ENCODE measurements at places on chromosomes 2 and 18.

- peak; percentile 37 for DNase-seq
Measured at GRCh38 chr2:222915092-222915957, 54.5 kb downstream of the ACSL3 start.

DNA sequence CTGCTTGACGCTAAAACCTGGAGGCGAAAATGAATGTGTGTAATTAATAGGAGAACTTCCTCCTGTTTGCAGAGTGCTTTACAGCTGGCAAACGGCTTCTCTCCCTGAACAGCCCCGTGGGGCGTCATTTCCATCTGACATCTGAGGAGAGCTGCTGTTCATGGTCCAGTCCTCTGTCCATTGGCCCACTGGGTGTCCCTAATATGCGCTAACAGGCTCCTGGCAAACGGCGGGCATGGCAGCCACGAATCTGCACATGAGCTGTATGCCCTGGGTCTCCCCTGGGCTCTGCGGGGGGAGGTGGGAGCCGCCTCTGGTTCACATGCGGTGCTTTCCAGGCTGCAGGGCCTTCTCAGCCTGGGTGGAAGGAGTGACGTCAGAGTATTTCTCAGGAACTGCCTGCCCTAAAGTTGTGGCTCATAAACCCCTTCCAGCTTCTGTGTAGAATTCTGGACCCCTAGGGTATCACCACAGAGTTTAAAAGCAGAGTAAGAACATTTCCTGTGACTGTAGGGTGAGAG lies 73.2 kb downstream of the LRRFIP1 start:
- peak; percentile 82 for DNase-seq

- DNase-seq: no peak
Measured at GRCh38 chr2:177235855-177236437, 23.4 kb downstream of the HNRNPA3 start.

- DNase-seq: no peak
Measured at GRCh38 chr2:22800412-22800811, 584.6 kb upstream of the KLHL29 start.

DNA sequence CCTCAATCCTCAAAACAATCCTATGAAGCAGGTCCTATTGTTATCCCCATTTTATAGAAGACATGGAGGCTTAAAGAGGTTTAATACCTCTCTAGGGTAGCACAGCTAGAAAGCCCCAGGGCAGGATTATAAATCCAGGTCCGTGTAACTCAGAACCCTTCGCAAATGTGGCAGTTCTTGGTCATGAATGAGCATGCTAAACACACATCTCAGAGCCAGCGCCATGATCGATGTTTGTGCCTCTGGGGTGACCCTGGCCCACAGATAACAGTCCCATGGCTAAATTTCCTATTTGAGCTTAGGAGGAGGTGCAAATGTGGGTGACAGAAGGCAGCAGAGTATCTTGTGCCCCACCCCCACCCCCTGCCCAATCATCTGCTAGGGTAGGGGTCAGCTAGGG lies 17.5 kb downstream of the DNMT3A start:
- no peak for DNase-seq

DNA sequence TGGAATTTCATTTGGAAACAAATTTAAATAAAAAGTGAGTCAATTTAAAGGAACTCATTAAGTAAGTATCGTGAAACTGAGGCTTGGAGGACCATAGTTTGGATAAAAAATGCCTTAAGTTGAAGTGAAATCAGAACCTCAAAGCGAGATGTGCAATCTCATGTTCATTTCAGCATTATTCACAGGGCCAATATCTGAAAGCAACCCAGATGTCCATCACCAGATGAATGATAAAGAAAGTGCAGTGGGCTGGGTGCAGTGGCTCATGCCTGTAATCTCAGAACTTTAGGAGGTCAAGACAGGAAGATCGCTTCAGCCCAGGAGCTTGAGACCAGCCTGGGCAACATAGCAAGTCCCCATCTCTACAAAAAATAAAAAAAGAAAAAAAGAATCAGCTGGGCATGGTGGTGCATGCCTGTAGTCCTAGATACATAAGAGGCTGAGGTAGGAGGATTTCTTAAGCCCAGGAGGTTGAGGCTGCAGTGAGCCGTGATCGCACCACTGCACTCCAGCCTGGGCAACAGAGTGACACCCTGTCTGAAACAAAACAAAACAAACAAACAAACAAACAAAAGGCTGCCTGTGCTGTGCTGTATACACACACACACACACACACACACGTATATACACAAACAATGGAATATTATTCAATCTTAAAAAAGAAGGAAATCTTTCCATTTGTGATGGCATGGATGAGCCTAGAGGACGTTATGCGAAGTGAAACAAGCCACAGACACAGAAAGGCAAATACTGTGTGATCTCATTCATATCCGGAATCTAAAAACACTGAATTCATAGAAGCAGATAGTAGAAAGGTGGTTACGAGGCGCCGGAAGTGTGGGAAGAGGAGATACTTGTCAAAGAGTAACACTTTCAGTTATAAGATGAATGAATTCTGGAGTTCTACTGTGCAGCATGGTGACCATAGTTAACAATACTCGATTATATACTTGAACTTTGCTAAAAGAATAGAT lies 14.5 kb downstream of the SH3RF3 start:
- no peak for DNase-seq

DNA sequence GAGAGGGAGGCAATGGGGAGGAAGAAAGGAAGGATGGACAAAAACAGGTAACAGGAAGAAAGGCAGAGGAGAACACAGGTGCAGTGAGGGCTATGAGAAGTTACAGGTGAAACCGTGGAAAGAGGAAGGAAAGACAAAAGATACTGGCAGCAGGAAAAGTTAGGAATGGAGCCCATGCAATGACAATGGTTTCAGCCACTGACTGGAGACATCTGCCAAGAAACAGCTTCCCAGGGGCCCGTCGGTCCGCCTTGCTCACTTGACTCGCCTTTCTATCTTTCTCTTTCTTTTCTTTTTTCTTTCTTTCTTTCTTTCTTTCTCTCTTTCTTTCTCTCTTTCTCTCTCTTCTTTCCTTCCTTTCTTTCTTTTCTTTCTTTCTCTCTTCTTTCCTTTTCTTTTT lies 37.5 kb downstream of the ST8SIA5 start:
- DNase-seq: no peak

DNA sequence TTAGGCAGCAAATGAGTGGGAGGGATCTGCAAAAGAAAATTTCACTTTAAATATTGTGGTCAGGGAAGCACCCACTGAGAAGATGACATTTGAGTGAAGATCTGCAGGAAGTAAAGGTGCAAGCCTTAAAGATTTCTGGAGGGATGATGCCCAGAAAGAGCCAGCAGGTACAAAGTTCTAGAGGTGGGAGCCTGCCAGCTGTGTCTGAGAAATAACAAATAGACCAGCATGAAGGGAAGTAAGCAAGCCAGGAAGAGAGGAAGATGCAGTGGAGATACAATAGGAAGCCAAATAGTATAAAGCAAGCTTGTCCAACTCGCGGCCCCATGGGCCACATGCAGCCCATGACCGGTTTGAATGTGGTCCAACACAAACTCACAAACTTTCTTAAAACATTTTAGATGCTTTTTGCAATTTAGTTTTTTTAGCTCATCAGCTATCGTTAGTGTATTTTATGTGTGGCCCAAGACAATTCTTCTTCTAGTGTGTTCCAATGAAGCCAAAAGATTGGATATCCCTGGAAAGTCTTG lies 489.9 kb downstream of the DCC start:
- DNase-seq: no peak

GRCh38 chr2:45987856-45988255 lies 309.4 kb upstream of the EPAS1 start:
- DNase-seq: no peak

DNA sequence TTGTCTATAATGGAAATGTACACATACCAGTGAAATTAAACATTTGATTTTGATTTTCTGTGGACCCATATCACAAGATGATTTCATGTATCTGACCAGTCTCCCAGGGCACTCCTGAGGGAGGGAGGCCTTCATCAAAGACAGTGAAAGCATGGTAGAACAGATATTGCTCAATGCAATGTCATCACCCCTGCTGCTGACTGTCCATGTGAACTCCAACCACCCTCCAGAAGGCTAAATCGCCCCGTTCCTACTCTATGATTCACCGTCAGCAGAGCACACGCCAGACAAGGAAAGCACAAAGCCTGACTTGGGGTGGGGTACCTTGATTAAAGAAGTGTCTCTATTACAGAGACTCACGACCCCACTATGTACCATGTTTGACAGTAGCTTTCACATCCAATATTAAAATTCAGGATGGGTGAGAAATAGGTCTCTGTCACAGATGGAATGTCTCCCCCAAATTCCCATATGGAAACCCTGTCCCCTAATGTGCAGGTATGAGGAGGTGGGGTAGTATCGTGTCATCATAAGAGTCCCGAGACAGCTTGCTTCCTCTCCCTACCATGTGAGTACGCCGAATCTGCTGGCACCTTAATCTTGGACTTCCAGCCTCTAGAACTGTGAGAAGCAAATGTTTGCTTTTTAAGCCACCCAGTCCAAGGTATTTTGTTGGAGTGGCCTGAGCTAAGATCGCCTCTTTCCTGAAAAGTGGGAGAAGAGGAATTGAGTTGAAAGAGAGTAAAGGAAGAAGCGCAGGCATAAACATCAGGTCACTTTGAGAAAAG lies 42.4 kb downstream of the CYB5A start:
- no peak for DNase-seq

GRCh38 chr2:56018267-56018666 lies 94.7 kb upstream of the EFEMP1 start:
- peak; percentile 33 for DNase-seq

DNA sequence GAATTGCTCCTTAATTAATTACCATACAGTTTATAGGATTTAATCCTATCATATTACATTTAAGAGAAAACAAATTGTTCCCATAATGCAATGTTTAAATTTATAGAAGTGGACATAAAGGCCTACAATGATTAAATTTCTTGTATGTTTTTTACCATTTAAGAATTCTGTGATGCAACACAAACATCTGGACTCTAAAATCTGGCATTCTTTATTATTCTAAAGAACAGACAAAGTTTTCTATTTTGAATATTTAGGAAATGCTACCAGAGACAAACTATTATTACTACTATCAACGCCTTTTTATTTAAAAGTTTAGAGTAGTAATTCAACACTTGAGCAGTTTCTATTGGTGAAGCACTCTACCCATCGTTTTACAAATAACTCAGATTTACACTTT lies 535.1 kb downstream of the TMX3 start:
- DNase-seq: no peak

- DNase-seq: no peak
Measured at GRCh38 chr18:5894611-5895298, 567 bp downstream of the TMEM200C start.

GRCh38 chr18:13597068-13597467 lies 129.3 kb downstream of the FAM210A start:
- DNase-seq: no peak

DNA sequence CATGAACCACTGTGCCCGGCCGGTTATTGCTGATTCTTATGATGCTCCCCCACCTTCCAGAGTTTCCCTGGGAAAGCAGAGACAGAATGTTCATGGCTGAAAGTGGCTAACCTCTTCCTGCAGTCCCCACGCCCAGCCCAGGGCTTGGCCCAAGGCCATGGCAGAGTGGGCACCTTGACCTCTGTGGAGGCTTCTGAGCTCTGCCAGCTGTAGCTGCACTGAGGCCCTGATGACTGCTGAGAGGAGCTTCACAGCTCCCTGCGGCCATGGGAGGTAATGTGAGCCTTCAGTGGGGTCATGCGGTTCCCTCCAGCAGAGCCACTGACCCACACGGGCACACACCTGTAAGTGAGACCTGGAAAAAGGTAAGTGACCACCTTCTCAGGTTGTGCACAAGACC lies 13.3 kb downstream of the EFHD1 start:
- no peak for DNase-seq

DNA sequence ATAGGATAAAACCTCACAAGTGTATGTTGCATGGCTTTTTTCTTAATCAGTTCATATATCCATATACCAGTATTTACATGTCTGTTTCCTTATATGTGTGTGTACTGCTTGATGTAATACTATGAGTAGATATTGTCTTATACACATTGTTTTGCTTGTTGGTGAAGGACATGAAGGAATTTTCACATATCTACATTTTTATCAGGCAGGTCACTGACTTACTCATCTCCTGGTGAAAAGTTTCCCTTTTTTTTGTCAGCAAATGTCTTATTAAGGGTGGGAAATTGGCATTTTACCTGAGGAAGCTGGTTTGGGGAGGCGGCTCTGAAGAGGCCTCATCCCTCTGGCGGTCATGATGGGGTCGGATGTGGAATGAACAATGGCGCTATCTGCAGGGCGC lies 61.4 kb upstream of the LYPD1 start:
- no peak for DNase-seq

GRCh38 chr2:45902781-45903375 lies 251.4 kb downstream of the PRKCE start:
- no peak for DNase-seq

DNA sequence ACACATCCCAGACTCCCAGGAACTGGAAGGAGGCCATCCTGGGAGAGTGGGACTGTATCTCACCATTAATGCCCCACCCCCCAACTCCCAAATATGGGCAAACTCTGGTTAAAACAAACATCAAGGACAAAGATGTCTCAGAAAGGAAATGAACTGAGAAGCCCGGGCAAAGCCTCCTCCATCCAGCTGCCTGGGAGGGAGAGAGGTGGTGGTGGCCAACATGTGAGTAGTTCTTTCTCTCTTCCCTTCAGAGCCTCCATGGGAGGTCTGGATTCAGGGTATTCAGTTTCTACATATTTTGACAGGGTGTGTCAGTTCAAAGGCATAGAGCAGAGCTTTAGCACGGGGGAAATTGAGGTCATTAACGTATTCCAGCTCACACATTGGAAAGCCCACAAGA lies 57.5 kb downstream of the CXCR4 start:
- DNase-seq: no peak

GRCh38 chr18:4096486-4096885 lies 358.6 kb downstream of the DLGAP1 start:
- DNase-seq: no peak

- DNase-seq: no peak
Measured at GRCh38 chr2:126722546-126722945, 66.6 kb downstream of the GYPC start.

DNA sequence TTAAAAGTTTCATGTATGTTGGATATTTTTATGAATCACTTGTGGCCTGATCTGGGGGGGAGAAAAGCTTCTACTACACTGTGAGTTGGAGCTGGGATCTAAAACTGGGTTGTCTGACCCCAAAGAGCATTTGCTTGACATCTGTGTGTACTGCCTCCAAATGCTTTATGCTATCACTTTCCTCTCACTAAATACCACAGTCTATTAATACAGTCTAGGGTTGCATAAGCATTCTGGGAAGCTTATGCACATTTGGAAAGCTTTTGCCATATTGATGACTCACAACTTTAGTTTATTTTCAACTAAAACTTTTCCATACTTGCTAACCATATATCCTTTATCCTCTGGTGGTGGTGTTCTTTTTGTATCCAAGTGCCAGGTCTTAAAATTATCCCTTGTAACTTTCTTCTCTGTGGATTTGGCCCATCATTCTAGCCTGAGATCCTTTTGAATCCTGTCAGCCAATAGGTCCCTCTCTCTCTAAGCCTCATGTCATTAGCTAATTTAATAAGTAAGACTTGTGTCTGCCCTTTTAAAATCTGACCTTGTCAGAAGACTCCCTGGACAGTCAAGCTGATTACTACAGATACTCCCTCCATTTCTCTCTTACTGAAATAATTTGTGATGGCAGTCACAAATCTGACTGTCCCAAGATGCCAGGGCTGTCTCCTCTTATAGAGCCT lies 72.7 kb downstream of the NXPH2 start:
- DNase-seq: peak; percentile 3

- DNase-seq: no peak
Measured at GRCh38 chr2:27441958-27442919, at the start of gene KRTCAP3. TSS of gene KRTCAP3 (plus strand) at chr2:27442381. CDS start at chr2:27442413, 32 bp downstream.
